ENCODE measurements at places on chromosomes 3 and 15.

DNA sequence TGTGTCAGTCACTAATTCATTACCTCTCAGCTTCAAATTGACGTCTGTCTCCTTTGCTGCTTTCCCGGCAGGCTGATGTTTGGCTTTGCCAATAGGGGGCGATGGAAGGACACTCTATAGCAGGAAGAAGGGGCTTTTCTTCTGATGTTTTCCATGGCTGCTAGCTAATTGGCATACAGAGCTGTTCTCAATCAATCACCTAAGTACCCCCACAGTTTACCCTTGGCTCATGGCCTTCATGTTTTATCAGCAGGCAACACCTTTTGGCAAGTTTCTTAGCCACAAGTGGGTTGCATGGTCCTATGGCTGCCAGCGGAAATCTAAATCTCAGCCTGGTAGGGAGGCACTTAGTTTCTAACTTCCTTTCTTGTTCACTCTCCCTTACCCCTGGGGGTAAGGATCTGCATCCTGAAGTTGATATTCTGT, 45.0 kb downstream of the ESYT3 start:
- H3K4me1 ChIP-seq: no peaks in the 10 kb centered on the region
- no peaks in the 10 kb centered on the region for H3K27me3 ChIP-seq
- no peak overlapping the region for H3K27ac ChIP-seq
- no peaks in the 10 kb centered on the region for H3K36me3 ChIP-seq

GRCh38 chr15:71810256-71811035, at the start of gene NR2E3:
Gene NR2E3 (plus strand): TSS chr15:71810554. CDS start chr15:71810744, 190 bp downstream.
- no peaks in the 10 kb centered on the region for H3K36me3 ChIP-seq
- DNase-seq: no peak
- no peak within 1 kb of the TSS for H3K27ac ChIP-seq
- no peak within 1 kb of the TSS for H3K4me3 ChIP-seq
- H3K4me1 ChIP-seq: no peaks in the 10 kb centered on the region

DNA sequence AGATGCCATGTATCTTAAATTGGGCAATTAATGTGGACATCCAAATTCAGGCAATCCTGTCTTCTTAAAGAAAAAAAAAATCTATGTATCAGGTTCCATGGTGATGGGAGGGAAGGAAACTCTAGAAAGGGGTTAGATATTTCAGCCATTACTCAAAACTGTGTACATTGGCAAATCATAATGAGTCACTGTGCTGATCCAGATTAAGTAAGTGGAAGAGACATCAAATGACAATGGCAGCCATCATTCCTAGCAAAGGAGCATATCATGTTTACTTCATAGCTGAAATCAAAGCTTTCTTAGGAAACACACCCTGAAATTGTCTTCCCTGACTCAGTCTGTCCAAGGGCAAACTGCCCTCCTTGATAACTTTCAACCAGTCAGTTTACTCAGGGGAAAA, 713.3 kb upstream of the GBE1 start:
- no peaks in the 10 kb centered on the region for H3K4me1 ChIP-seq
- no peaks in the 10 kb centered on the region for H3K36me3 ChIP-seq
- H3K27ac ChIP-seq: no peak overlapping the region
- H3K4me3 ChIP-seq: no peak overlapping the region

- H3K36me3 ChIP-seq: no peaks in the 10 kb centered on the region
- peaks cover 67% of the 10 kb centered on the region for H3K4me1 ChIP-seq
- no peak overlapping the region for H3K4me3 ChIP-seq
- no peaks in the 10 kb centered on the region for H3K27me3 ChIP-seq
- no peak for DNase-seq
Measured at GRCh38 chr3:177281292-177282118, 84.2 kb upstream of the TBL1XR1 start.

GRCh38 chr3:154018100-154018696, 103.0 kb upstream of the ARHGEF26 start:
- no peak overlapping the region for H3K27ac ChIP-seq
- no peaks in the 10 kb centered on the region for H3K4me1 ChIP-seq
- peak; percentile 66 for DNase-seq

DNA sequence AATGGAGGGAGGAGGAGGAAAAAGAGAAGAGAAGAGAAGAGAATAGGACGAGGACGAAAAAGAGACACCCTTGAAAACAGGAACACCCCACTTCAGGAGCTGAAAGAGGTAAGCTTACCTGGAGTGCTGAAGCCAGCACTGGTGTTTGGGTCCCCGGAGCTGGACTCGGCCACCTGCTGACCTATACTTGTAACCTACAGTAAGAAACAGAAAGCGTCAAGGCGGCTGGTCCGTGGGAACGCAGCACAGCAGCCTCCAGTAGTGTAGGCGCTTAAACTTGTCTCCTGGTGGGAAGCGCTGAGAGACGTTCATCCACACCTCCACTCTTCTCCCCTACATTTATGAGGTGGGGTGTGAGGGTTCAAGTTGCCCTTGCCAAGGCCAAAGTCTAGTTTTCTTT, 141.0 kb downstream of the NSMCE3 start:
- H3K27ac ChIP-seq: no peak overlapping the region
- H3K36me3 ChIP-seq: no peaks in the 10 kb centered on the region
- no peak for DNase-seq
- H3K4me1 ChIP-seq: no peaks in the 10 kb centered on the region
- H3K4me3 ChIP-seq: no peak overlapping the region

GRCh38 chr3:124121379-124122312, 129.7 kb upstream of the ROPN1 start:
- H3K4me3 ChIP-seq: no peak overlapping the region
- H3K27ac ChIP-seq: no peak overlapping the region
- no peaks in the 10 kb centered on the region for H3K36me3 ChIP-seq
- no peak for DNase-seq
- H3K4me1 ChIP-seq: no peaks in the 10 kb centered on the region
- no peaks in the 10 kb centered on the region for H3K27me3 ChIP-seq

- H3K4me1 ChIP-seq: no peaks in the 10 kb centered on the region
- DNase-seq: no peak
- H3K4me3 ChIP-seq: no peak overlapping the region
- no peaks in the 10 kb centered on the region for H3K36me3 ChIP-seq
- no peak overlapping the region for H3K27ac ChIP-seq
- H3K27me3 ChIP-seq: no peaks in the 10 kb centered on the region
Measured at GRCh38 chr3:7695049-7695448, 806.6 kb upstream of the LMCD1 start.

DNA sequence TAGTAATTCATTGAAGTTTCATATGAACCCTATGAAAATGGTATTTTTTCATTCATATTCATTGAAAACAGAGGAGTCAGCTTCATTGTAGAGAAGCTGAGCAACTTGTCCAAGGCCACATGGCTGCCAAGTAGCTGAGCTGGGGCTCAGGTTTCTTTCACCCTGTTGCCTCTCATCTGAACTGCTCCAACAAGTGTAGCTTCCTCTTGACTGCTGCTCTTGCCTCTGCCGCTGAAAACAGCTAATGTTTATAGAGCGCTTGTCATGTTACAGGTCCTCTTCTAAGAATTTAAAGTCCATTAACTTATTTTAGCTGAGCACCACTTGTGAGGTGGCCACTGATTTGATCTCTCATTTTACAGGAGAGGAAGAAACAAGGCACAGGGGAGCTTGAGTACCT, 81.1 kb downstream of the PDCD6IP start:
- H3K36me3 ChIP-seq: no peaks in the 10 kb centered on the region
- no peaks in the 10 kb centered on the region for H3K27me3 ChIP-seq
- H3K27ac ChIP-seq: no peak overlapping the region
- DNase-seq: no peak
- no peaks in the 10 kb centered on the region for H3K4me1 ChIP-seq

GRCh38 chr15:60172143-60172542, 168.0 kb downstream of the FOXB1 start:
- no peaks in the 10 kb centered on the region for H3K27me3 ChIP-seq
- no peak for DNase-seq
- no peaks in the 10 kb centered on the region for H3K36me3 ChIP-seq
- H3K4me3 ChIP-seq: no peak overlapping the region
- no peaks in the 10 kb centered on the region for H3K4me1 ChIP-seq
- H3K27ac ChIP-seq: no peak overlapping the region

DNA sequence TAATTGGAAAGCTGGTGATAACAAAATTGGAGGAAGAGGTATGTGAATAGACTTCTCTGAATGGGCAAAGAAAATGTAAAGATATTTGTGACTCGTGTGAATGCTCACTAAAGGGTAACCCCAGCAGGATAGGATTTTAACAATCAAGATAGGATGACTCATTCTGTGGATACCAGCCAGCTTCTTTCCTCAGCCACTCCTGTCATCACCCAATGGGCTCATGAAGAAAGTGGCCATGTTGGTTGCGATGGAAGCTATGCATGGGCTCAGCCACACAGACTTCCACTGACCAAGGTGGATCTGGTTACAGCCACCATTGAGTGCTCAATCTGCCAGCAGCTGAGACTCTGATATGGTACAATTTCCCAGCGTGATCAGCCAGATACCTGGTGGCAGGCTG, 40.9 kb downstream of the STRIT1 start:
- DNase-seq: no peak
- no peaks in the 10 kb centered on the region for H3K36me3 ChIP-seq
- H3K27ac ChIP-seq: no peak overlapping the region
- no peak overlapping the region for H3K4me3 ChIP-seq

DNA sequence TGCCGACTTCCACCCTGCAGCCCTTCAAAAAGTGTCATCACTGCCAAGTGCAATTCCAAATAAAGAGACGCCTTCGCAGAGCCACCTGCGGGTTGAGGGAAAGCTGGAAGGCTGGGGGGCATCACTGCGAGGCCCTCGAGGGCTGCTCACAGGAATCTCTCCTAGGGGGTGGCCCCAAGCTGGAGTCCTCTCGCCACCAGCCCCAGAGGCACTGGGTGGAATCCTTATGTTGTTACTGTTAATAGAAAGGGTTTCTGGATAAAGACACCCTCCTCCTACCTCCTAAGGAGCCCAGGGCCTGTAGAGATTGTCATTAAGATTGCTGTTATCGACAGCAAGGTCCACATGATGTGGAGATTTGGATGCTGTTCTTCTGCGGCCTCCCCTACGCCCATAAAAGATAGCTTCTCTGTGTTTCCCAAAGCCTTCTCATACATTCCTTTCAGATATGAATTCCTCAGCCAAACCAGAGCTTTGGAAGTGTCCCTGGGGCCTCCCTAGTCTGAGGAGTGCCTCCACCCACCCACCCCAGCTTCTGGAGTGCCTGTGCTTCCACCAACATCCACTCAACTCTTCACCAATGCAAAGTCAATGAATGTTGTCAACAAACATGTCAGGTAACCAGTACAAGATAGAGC, 512.7 kb downstream of the SHQ1 start:
- H3K4me3 ChIP-seq: no peak overlapping the region
- H3K36me3 ChIP-seq: no peaks in the 10 kb centered on the region
- H3K27ac ChIP-seq: no peak overlapping the region
- peaks cover 5% of the 10 kb centered on the region for H3K4me1 ChIP-seq
- H3K27me3 ChIP-seq: no peaks in the 10 kb centered on the region
- no peak for DNase-seq

GRCh38 chr3:81463781-81464180, 297.7 kb downstream of the GBE1 start:
- H3K36me3 ChIP-seq: no peaks in the 10 kb centered on the region
- H3K4me3 ChIP-seq: no peak overlapping the region
- DNase-seq: no peak

- no peak overlapping the region for H3K4me3 ChIP-seq
- no peak overlapping the region for H3K27ac ChIP-seq
- H3K27me3 ChIP-seq: no peaks in the 10 kb centered on the region
- DNase-seq: no peak
Measured at GRCh38 chr3:149958171-149958796, 12.4 kb downstream of the PFN2 start.

GRCh38 chr15:72770673-72771328, 12.8 kb downstream of the ADPGK start:
- no peak overlapping the region for H3K27ac ChIP-seq
- no peaks in the 10 kb centered on the region for H3K27me3 ChIP-seq
- no peak for DNase-seq
- peaks cover 3% of the 10 kb centered on the region for H3K36me3 ChIP-seq
- no peaks in the 10 kb centered on the region for H3K4me1 ChIP-seq

DNA sequence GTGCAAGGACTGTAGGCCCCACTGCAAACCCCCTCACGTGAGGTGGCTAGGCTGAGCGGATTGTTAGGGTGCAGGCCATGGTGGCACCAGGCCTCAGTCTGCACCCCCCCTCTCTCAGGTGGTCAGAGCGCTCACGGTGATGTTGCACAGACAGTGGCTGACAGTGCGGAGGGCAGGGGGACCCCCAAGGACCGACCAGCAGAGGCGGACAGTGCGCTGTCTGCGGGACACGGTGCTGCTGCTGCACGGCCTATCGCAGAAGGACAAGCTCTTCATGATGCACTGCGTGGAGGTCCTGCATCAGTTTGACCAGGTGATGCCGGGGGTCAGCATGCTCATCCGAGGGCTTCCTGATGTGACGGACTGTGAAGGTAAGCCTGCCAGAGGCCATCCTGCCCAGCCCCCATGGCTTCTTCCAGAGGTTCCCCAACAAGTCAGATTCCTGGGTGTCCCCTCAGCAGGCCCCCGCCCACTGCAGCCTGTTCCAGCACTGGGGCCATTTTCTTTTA, 18.2 kb downstream of the ATRIP start:
- DNase-seq: no peak
- peak overlapping the region; percentile 99 for H3K27ac ChIP-seq

Measured in Caco-2 (cell line).